Amygdala (tissue), 56 donors: ENCODE measurements at places on chromosomes 16 and 17.
A peak's percentile ranks its signal among the peaks of the same experiment; 100 is the strongest.

DNA sequence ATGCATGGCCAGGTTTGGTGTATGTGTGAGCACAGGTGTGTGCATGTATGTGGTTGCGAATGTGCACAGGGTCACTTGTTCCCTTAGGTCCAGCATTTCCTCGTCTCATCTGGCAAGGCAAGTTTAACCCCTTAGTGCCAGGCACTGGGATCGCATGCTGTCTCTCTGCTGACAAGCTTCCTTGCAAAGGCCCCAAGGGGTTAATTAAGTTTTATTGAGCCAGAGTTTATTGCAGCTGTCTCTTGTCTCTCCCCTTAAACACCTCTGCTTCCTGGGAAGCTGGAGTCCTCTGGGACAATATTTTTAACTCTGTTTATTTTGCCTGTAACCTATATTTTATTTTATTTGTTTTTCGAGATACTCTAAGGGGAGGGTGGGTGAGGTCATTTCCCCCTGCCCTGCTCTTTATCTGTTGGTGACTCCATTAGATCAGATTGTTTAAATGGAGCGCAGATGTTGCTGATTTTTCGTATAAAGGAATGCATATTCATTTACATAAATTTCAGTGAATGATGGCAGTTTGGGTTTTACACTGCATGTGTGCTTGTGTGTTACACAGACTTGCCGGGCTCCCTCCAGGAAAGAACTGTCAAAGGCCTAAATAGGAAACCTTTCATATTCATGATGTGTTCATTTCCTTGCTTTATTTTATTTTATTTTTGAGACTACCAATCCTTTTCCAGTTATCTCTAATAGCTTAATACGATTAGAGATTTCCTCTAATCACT, 99.7 kb downstream of the CBLN1 start:
- DNase-seq = no peak

- DNase-seq = no peak
These were observed 2.4 kb upstream of the KRTAP4-12 start for GRCh38 chr17:41126412-41126811.

DNA sequence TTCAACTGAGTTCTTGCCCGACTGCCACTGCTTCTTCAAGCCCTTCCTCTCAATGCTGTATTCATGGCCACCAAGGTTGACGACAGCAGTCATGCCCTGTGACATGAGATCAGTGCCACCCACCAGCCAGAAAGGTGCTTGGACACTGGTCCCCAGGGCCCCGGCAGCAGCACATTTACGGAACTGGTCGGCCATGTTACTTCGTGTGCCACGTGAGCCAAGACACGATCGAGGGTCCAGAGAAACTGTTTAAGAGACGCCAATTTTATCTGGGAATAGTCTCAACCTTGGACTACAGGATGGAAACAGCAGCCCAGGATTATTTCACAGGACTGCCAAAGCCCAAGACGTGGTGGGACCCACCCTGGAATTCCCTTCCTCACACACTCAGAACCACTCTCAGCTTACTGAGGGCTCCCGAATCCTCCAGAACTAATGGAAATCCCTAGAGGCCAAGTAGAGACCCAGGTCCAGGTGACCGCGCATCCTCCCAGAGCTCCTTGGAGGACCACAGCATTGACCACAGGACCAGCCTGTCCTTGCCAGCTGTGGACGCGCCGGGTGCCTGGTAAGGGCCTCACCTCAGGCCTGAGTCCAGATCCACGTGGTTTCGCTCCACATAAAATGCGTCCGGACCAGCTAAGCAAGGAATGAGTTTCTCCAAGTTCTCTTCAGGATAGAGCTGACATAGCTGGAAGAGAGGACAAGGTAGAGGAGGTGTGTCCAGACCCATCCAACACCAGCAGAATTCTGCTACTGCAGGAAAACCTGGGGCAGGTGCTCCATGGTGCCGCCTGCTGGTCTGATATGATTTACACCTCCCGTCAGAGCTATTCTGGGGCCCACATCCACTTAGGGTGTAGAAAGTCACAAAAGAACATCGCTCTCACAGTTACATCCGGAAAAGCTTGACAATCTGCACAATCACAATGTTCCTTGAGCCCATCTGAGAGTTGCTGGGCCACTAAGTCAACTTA, 28.2 kb downstream of the MAP1LC3B start:
- no peak for DNase-seq

GRCh38 chr17:59534583-59534982, 30.8 kb upstream of the DHX40 start:
- no peak for DNase-seq

DNA sequence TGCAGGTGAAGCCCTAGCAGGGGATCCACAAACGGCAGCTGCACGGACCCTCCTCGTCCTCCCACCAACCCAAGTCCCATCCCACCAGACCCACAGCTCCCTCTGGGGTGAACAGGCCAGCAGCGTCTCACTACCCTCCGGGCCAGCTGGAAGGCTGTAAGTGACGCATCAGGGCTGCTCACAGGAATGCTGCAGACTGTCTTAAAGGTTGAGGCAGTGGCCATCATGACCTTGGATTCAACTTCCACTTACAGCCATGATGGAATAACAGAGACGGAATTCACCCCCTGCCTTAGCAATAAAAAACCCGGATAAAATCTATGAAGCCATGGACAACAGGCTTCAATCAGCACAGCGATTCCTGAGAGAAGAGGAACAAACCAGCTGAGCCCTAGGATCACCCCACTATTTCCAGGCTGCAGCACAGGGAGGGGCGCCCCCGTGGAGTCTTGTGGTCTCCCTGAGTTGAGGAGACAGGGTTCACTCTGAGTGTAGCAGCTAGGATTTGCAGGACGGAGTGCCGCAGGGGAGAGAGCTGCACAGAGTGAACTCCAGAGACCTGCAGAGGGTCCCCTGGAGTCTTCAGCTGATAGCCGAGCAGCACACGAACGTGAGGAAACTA, 10.5 kb downstream of the FAM83G start:
- DNase-seq = no peak

DNA sequence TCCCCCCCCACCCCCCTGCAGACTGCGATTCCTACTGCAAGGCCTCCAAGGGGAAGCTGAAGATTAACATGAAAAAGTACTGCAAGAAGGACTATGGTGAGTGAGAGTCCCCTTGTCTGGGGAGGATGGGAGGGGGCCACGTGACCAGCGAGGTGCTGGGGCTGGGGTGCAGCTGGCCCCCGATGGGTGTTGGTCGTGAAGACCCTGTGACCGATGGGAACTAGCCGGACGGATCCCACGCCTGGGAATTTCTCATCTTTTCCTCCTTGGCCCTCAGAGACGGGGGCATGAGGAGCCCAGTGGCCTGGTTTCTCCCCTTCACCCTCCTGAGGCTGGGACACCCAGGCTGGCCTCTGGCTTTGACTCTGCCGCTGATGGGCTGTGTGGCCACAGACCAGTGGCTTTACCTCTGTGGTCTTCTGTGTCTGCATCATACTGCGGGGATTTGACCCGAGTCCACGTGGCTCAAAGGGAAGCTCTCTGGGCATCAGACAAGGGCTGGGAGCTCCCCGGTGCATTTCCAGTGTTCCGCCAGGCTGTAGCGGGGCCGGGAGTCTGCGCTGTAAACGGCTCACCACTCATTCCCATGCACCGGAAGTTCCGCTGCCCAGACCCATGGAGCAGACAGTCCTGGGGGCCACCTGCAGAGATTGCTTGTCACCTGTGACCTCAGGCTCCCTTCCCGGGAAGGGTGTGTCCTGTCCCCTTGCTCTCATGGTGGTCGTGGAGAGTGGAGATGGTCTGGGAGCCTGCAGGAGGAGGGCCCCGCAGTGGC, 200.0 kb downstream of the NTN1 start:
- DNase-seq = no peak

DNA sequence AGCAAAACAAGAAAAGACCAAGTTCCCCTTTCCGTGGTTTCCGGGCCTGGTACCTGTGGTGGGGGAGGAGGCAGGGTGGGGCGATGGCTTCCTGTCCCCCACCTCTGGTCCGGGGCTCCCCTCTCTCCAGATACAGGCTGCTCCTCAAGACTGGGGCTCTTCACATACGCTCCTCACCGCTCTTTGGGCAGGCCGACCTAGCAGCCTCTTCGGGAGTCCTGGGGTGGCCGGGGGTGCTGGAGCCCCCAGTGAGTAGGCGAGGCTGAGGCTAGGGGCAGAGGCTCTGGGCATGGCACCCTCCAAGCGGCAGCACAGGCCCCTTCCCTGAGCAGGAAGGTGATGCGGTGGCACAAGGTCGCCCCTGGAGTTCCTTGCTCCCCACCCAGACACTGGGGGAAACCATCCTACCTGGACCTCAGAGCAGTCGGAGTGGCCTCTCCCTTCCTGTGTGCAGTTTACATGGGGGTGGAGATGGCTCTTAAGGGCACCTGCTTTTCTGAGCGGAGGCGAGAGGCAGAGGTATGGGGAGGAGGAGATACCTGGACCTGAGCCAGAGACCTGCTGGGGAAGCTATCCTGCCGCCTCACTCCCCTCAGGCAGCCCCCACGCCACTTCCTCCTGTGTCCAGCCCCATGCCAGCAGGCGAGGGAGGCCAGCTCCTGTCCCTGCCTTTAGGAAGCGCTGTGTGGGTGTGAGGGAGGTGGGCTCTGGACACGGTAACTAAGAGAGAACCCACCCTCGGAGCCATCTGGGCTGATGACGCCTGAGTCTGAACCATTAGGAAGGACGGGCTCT, 891 bp downstream of the CORO1A start:
- DNase-seq = peak; percentile 50

DNA sequence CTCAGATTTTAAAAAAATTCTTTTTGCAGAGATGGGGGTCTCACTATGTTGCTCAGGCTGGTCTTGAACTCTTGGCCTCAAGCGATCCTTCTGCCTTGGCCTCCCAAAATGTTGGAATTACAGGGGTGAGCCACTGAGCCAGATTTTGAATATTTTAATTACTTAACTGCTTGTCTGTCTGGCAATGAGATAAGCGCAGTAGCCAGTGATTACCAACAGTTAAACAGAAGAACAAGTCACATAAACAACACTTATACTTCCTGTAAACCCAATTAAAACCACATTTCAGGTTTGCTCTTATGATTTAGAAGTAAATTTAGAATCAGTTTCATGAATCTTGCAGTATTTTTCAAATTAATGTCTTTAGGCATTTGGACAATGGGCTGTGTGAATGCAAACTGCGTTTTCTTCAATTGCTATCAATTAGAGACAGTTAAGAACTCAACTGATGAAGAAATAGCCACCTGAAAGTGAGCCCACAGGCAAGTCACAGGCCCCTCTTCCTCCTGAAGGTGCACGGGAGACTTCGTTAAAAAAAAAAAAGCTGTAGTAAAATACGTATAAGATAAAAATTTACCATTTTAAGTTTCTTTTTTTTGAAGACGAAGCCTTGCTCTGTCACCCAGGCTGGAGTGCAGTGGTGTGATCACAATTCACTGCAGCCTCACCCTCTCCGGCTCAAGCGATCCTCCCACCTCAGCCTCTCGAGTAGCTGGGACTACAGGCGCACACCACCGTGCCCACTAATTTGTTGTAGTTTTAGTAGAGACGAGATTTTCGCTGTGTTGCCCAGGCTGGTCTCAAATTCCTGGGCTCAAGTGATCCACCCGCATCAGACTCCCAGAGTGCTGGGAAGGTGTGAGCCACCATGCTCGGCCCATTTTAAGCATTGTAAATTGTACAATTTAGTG, 73.0 kb downstream of the PITPNC1 start:
- no peak for DNase-seq

DNA sequence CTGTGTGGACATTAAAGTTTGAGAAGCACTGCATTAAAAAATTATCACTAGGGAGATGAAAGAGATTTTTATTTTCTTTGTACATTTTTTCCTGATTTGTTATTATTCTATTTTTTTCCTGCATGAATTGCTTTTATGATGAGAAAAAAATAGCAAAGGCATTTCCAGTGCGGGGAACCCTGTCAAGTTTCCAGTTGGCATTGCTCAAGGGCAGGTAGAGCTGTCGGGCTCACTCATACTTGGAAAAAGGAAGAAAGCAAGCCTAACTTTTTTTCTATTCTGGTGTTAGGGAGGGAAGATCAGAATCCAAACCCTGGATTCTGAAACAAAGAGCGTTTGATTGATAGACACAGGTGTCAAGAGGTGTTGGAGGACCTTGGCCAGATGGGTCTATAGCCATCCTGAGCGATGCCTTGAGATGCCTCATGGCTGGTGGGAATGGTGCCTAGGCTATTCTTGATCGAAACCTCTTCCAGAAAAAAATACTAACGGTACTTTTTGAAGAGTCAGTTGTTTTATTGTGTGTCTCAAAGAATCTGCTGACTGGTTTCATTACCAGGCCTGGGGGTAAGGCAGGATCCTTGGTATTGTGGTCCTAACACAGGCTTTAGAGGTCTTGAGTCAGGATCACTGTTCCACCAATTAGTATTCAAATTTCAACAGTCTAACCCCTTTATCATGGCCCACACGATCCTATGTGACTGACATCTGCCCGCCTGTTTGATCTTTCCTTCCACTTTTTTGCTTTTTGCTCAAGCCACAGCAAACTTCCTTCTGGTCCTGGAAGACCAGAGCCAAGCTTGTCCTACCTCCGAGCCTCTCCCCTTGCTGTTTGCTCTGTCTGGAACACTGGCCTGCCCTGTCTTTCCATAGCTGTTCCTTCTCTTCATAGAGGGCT, 20.1 kb downstream of the SNX29 start:
- DNase-seq = no peak

GRCh38 chr17:62653002-62653825, 25.7 kb downstream of the MRC2 start:
- DNase-seq = no peak

DNA sequence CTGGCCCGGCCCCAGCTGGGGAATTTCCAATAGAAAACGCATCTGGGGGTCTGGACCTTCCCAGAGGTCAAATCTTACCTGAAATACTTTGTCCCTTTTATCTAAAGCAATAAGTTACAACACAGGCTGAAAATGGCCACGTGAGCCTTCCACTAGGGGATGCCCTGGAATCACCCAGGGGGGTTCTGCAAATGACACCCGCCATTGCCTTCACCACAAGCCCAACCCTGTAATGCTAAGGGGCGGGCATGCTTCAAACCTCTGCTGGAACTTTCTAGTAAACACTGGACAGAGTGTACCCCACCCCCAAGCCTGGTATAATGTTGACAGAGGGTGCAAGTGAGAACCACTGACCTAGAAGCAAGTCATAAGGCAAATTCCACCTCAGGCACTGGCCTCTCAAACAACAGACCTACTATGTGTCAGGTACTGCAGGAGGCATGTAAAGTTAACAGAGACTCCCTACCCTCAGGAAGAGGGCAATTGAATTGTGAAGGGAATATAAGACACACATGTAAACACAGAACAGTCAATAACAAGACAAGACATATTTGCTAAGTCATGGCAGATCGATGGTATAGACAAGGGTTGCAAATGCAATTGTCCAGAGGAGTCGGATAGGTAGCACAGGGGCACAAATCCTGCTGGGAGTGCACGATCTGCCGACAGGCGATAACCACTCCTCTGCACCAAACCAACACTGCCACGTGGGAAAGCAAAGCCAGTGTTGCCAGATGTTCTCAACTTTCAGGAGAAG, 59.0 kb downstream of the ARHGAP17 start:
- DNase-seq = no peak
